Stimulated activated CD8-positive, alpha-beta memory T cell treated with anti-CD3 and anti-CD28 coated beads, Interleukin-4, amount 100 ng/mL, for 48 hours (primary cell): ENCODE measurements at places on chromosomes 5 and 9.

GRCh38 chr9:1267141-1267570 is 217.0 kb downstream of the DMRT2 start:
- no peak for DNase-seq

DNA sequence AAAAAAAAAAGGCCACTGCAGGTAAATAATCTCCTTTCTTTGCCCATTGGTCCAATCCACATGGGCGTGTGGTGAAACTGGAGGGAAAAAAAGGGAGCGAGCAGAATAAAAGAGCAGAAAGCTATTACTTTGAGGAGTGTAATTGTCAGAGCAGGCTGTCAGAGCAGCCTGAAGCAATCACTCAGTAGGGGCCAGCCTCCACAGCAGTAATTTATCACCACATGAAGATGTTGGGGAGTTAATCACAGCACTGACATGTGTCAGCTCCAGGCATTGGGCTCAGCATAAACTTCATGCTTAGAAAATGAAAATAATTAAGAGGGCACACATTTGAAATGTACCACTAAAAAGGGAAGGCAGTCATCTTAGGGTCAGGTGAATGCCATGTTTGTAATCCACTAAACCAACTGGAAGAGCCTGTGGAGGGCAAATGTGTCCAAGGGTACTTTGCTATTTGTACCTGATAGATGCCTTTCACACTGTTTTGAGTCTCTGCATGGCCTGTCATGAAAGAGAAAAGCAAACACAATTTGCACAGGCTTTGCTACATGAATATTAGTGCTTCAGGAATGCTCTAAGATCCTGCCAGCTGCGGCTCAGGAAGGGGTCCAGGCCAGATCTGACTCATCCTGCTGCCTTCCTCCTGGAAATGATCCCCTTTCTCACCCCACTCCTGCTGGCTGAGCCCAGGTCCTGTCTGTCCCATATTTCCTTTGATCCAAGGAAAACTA is 2.9 kb upstream of the PTGER4 start:
- DNase-seq, result no peak

DNA sequence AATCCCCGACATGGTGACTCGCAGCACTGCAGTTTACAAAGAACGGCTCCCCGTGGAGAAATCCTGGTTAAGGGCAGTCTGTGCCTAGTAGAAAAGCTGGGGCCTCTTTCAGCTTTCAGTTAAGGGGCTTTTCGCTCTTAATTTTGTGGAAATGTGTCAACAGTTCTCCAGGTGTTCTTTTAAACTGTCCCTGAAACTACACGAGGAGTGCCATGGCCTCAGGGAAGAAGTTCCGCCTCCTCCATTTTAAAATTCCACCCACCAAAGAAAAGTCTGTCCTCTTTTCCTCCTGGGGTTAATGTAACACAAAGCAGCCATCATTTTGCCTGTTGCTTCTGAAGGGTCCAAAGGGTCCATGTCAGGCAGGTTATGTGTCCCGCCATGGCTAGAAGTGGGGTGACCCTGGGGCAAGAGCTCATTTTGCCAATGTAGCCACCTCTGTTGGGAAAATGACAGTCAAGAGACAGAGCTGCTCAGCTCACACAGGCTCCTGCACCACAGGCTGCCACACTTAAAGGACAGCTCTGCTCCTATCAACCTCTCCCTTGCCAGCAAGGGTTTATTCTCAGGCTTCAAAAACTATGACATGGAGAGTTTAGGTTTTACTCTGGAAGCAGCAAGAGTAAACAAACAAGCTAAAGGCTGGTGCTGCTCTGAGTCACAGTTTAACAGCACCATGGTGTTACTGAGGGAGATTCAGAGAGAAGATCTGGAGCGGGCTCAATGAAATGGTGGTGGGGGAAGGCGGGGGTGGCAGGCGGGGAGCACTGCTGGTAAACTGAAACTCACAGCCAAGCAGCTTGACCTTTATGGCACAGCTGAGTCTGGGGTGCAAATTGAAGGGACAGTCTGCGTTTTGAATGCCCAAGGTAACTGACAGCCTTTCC is 3.2 kb downstream of the WHRN start:
- DNase-seq, result no peak

DNA sequence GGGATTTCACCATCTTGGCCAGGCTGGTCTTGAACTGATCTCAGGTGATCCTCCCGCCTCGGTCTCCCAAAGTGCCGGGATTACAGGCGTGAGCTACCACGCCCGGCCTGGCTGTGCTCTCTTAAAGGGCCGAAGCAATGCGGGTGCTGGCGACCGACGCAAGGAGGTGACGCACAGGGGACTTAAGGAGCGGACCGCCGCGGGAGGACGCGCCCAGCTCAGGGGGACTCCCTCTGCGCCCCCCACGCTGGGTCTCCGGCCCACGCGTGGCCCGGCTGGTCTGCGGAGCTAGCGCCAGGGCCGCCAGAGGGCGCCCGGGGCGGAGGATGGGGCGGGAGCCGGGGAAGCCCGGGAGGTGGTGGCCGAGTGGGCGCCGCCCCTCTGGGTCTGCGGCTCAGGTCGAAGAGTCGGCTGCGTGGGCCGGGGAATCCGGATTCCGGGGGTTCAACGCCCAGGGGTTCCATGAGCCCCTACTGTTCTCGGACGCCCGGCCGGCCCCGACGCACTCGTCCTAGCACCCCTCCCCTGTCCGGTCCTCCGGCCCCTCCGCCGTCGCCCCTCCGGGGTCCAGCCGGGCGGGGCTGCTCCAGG is 502 bp upstream of the CERCAM start:
- peak; percentile 81 for DNase-seq

- DNase-seq, result no peak
Measured at GRCh38 chr5:75461679-75462078, 49.8 kb downstream of the CERT1 start.

DNA sequence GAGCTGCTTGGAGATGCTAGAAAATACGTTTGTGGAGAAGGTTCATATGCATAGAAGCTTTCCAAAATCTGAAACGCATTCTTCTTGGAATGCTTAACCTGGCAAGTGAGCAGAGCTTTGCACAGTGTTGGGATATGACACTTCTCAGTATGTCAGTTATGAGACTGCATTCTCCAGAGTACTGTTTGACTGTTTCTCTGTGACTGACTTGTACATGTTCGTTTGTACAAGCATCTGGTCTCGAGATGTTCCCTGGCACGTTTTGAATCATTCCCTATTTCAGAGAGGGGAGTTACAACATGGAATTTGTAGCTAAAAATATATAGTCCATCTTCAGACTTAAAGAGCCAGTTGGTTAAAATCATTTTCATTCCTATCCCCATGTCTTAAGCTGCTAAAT is 272.4 kb downstream of the ARRDC3 start:
- no peak for DNase-seq

- DNase-seq, result no peak
Measured at GRCh38 chr5:178103612-178104011, 9.7 kb upstream of the N4BP3 start.

DNA sequence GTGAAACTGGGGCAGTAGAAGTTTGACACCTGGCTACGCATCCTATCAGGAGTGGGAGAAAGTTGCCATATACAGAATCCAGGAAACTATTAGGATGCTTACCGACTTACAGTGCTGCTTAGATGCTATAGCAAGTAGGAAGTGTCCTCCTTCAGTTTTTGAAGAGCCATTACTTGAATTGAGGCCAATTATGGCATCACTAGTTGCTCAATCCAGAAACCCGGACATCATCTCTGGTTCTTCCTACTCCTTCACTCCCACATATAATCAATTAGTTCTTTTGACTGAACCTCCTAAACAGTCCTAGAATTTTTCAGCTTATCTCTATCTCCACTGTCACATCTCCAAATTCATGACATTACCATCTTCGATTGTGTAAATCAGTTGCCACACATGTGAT is 41.8 kb upstream of the UGCG start:
- no peak for DNase-seq

GRCh38 chr9:126526218-126527108 is 87.3 kb upstream of the LMX1B start:
- no peak for DNase-seq

GRCh38 chr5:155514105-155514563 is 500.6 kb downstream of the KIF4B start:
- no peak for DNase-seq

GRCh38 chr9:131823701-131824146 is 83.8 kb upstream of the RAPGEF1 start:
- no peak for DNase-seq

DNA sequence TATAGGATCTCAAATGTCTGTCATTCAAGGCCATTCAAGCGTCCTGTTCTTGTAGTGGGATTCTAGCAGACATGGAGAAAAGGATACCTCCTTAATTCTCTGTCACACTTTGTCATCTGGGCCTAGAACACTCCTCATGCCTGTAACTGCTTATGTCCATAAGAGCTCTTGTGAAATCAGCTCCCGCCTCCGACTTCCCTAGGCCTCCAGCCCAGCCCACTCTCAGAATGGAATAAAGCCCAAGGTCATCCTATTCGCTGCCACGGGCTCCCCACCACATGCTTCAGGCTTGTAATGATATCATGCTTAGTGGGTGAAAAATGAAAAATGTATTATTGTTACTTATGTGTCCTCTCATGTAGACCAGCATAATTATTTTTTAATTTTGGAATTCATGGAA is 632.5 kb downstream of the ISL1 start:
- no peak for DNase-seq

DNA sequence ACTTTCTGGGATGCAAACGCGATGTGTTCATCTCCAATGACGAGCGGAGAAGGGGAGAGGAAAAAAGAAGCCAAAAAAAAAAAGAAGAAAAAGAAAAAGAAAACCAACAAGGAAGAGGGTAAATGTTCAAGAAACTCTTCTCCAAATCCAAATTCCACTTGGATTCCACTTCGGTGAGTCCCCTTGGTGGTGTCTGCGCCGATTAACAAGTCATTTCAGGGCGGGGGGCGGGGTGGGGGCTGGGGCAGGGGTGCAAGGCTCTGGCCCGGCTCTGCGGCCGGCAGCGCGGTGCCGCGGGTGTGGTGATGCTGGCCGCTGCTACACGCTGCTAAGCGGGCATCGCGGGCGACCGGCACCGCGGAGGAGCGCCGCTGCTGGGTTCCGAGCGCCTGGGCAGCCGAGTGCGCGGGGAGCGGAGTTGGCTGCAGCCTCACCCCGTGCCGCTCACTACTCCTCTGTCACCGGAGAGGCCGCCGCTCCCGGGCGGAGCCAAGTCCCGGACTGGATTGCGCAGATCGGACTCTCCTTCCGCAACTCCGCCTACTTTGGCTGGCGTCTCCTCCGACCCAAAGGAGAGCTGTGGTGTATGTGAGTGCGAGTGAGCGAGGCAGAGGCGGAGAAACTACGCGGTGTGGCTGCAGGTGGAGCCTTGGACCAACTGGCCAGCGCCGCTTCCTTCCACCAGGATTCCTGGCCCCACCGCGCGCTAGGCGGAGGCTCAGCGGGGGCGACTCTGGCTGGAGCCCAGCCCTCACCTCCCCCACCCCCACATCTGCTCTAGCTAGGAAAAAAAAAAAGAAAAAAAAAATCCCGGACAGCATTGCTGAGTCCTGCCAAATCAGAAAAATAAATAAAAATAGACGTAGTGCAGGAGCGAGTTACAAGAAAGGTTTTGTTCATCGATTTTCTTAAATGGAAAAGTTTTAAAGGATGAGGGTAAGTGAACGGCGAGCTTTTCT is at the start of gene SEMA6A:
SEMA6A (minus strand) TSS at position 457 of the 959 bp plus-strand sequence. CDS start 69,879 bp downstream, outside the sequence.
- peak; percentile 84 for DNase-seq

DNA sequence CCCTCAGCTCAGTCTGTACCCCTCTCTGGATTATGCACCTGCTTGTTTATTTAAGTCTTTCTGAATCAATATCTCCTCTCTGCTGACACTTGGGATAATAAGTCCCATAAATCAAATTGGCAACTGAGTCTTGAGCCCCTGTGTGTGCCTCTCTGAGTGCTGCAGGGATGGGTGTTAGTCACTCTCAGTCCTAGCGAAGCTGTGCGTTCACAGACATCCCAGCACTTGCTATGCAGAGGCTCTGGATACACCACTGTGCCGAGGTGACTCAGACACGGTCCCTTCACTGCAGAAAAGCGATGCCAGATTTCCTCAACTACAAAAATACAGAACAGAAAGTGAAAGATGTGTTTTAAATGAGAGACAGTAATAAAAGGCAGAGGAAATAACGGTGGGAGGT is 4.1 kb upstream of the KCNMB1 start:
- DNase-seq, result peak; percentile 37

GRCh38 chr5:96439477-96440184 is 6.6 kb upstream of the PCSK1 start:
- no peak for DNase-seq

- peak; percentile 61 for DNase-seq
Measured at GRCh38 chr9:114484854-114485443, 20.3 kb downstream of the WHRN start.

DNA sequence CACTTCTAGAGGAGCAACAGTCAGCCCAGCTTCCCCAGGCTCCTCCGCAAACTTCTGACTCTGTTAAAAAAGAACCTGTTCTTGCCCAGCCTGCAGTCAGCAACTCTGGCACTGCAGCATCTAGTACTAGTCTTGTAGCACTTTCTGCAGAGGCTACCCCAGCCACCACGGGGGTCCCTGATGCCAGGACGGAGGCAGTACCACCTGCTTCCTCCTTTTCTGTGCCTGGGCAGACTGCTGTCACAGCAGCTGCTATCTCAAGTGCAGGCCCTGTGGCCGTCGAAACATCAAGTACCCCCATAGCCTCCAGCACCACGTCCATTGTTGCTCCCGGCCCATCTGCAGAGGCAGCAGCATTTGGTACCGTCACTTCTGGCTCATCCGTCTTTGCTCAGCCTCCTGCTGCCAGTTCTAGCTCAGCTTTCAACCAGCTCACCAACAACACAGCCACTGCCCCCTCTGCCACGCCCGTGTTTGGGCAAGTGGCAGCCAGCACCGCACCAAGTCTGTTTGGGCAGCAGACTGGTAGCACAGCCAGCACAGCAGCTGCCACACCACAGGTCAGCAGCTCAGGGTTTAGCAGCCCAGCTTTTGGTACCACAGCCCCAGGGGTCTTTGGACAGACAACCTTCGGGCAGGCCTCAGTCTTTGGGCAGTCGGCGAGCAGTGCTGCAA is 72.8 kb downstream of the NUP214 start:
- DNase-seq, result no peak

DNA sequence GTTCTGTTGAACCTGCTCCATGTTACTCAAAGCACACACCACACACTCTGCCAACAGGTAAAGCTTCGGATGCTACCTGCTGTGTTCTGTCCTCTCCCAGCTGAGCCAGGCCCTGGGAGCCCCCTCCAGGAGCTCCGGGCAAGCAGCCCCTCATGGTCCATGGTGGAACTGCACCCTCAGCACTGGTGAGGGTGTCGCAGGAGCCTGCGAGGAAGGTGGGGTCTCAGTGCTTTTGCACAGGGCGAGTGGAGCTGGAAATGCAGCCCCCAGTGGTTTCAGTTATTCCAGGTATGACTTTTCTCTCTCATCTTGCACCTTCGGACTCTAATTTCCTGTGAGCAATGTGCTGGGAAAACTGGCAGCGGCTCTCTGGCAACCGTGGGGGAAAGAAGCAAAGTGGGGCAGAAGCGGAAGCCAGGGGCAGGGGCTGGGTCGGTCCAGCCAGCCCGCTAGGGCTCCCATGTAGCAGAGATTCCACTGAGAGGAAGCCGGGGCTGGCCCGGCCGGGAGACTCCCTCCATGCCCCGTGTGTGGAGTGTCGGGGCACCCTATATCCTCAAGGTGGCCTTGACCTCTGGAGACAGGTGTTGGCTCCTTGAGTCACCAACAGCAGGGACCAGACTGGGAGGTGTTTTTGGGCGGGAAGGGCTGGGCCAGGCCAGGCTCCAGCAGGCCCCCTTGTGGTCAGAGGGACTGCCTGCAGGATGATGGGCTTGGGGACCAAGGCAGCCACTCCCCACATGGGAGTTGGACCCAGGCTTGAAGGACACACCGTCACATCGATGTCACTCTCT is 75.6 kb upstream of the PRSS3 start:
- DNase-seq, result peak; percentile 62

- DNase-seq, result no peak
Measured at GRCh38 chr9:8491563-8491962, 692.0 kb upstream of the DMAC1 start.

- no peak for DNase-seq
Measured at GRCh38 chr5:54620141-54620933, 102.8 kb downstream of the SNX18 start.

- no peak for DNase-seq
Measured at GRCh38 chr5:11963227-11963626, 59.0 kb upstream of the CTNND2 start.
